ENCODE measurements at places on chromosomes 7 and 10. TPM values are rescaled to one million over a fixed set of nuclear protein-coding genes. Genes with fewer than 3 reads are reported as not detected.
A peak's percentile ranks its signal among the peaks of the same experiment; 100 is the strongest.

Gene CRTAC1
- 0.85 TPM for total RNA-seq

Gene PROSER2
- 0.34 TPM for total RNA-seq

Gene NPTX2
- total RNA-seq, result 0.96 TPM

Gene TWIST1
- total RNA-seq, result 3.0 TPM

Gene SLC26A4
- 0.15 TPM for total RNA-seq

Gene ALDH18A1
- total RNA-seq, result 11.9 TPM

DNA sequence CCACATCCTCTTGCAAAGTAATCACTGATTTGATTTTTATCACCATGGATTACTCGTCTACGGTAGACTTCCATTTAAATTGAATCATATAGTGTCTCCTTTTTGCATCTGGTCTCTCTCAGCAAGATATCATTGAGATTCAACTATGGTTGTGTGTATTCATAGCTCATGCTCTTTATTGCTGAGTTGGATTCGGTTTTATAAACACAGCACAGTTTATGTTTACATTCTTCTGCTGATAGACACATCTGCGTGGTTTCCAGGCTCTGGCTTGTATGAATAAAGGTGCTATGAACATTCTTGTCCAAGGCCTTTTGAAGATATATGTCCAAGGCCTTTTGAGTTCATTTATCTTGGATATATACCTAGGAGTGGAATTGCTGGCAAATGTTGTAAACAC lies 356.5 kb upstream of the CELF2 start:
- no peak overlapping the region for H3K4me3 ChIP-seq
- H3K36me3 ChIP-seq, result no peaks in the 10 kb centered on the region
- H3K27ac ChIP-seq, result no peak overlapping the region

- no peaks in the 10 kb centered on the region for H3K36me3 ChIP-seq
- peak within 1 kb of the TSS; percentile 94 for H3K27ac ChIP-seq
- H3K4me1 ChIP-seq, result peaks cover 66% of the 10 kb centered on the region
- H3K4me3 ChIP-seq, result peak within 1 kb of the TSS; percentile 74
- H3K27me3 ChIP-seq, result no peaks in the 10 kb centered on the region
Measured at GRCh38 chr10:75431180-75432111, at the start of gene LRMDA. TSS of gene LRMDA (plus strand) at chr10:75431624.

GRCh38 chr7:24885716-24886115 lies 94.3 kb downstream of the OSBPL3 start:
- no peaks in the 10 kb centered on the region for H3K27me3 ChIP-seq
- H3K36me3 ChIP-seq, result no peaks in the 10 kb centered on the region
- no peak overlapping the region for H3K4me3 ChIP-seq

- peaks cover 8% of the 10 kb centered on the region for H3K4me1 ChIP-seq
- H3K4me3 ChIP-seq, result no peak overlapping the region
- no peak overlapping the region for H3K27ac ChIP-seq
Measured at GRCh38 chr7:138962561-138963270, 18.5 kb downstream of the KIAA1549 start.

GRCh38 chr10:118590334-118590733 lies 5.1 kb downstream of the PRLHR start:
- no peak for DNase-seq
- no peaks in the 10 kb centered on the region for H3K36me3 ChIP-seq
- H3K4me1 ChIP-seq, result no peaks in the 10 kb centered on the region
- H3K27ac ChIP-seq, result no peak overlapping the region

DNA sequence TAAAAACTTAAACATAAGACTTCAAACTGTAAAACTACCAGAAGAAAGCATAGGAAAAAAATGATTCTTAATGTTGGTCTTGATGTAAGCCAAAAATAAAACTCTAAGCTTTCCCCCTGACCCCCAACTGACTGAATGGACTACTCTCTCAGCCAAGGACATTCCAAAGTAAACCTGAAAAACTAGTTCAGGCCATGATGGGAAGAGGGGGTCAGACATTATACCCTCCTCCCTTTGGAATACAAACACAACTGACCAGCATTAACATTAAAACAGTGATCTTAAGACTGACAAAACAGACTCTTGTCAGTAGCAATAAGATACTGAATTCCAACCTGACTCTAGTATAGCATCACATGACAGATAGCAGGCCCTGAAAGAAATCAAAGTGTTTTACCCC lies 13.5 kb upstream of the LRGUK start:
- DNase-seq, result no peak
- H3K27ac ChIP-seq, result no peak overlapping the region
- H3K4me3 ChIP-seq, result no peak overlapping the region

GRCh38 chr7:152574892-152575548 lies 100.9 kb downstream of the XRCC2 start:
- H3K36me3 ChIP-seq, result no peaks in the 10 kb centered on the region
- H3K27me3 ChIP-seq, result no peaks in the 10 kb centered on the region
- H3K4me1 ChIP-seq, result no peaks in the 10 kb centered on the region
- DNase-seq, result no peak
- H3K4me3 ChIP-seq, result no peak overlapping the region

DNA sequence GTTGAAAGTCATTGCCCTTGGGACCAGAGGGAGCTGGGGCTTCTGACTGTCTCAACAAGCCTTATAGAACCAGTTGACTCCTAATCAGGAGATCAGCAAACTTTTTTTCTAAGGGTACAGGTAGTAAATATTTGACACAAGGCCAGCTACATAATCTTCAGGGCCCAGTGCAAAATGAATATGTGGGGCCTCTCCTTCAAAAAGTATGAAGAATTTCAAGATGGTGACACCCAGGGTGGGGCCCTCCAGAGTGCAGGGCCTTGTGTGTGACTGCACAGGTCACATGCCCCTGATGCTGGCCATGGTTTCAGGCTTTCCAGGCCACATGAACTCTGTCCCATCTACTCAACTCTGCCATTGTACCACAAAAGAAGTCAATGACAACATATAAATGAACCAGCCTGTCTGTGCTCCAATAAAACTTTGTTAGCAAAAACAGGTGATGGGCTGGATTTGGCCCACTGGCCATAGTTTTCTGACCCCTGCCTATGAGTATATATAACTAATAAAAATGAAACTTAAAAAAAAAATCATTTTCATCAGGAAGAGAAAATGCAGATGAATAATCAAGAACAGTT lies 6.1 kb downstream of the MMRN2 start:
- peaks cover 19% of the 10 kb centered on the region for H3K36me3 ChIP-seq
- DNase-seq, result no peak
- peaks cover 62% of the 10 kb centered on the region for H3K4me1 ChIP-seq

DNA sequence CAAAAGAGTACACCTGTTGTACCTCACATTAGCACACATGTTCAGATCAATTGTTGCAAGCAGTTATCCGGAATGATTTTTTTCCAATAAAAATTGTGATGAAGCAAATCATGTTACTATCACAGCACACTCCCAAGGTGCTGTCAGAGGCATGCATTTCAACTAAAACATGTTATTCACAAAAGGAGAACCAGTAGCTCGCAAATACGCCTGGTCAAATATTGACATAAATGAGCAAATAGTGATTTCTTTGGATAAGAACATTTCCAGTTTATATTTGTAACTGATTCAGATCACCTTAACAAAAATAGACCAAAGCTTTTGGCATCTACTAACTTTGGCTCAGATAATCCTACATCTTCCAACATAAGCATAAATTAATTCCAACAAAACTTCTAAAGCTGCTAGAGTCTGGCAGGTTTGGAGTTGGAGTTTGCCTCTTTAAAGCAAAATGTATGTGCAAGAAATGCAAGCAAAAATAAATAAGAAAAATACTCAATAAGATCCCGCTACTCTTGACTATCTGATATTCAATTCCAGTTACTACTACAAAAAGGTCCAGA lies 208.0 kb downstream of the SFMBT2 start:
- no peak overlapping the region for H3K4me3 ChIP-seq
- no peak overlapping the region for H3K27ac ChIP-seq
- H3K4me1 ChIP-seq, result peaks cover 6% of the 10 kb centered on the region
- H3K27me3 ChIP-seq, result no peaks in the 10 kb centered on the region
- peaks cover 58% of the 10 kb centered on the region for H3K36me3 ChIP-seq

DNA sequence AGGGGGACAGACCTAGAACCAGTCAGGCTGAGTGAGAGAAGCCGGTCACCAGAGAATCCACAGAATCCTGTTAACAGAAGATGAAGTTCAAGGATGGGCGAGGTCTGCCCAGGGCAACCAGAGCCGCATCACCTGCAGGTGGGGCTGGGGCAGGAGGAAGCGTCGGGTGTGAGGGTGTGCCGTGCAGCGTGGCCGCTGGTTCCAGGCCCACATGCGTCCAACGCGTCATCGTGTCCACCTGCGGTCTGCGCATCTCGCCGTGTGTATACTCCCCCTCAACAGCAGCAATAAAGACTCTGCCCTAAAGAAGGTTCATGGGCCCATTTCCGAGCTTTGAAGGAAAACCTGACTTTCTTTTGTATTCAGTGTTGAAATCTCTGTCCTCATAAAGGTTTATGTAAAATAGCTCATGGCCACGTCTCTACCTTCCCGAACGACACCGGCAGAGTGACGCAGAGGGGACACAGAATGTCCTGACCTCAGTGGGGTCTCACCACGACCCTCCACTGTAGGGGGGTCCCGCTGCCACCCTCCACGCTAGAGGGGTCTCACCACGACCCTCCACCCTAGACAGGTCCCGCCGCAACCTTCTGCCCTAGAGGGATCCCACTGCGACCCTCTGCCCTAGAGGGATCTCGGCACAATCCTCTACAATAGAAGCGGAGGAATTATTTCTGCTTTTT lies 446.9 kb downstream of the PTPRN2 start:
- DNase-seq, result no peak
- H3K27ac ChIP-seq, result no peak overlapping the region
- H3K36me3 ChIP-seq, result no peaks in the 10 kb centered on the region
- H3K4me3 ChIP-seq, result no peak overlapping the region
- no peaks in the 10 kb centered on the region for H3K27me3 ChIP-seq

DNA sequence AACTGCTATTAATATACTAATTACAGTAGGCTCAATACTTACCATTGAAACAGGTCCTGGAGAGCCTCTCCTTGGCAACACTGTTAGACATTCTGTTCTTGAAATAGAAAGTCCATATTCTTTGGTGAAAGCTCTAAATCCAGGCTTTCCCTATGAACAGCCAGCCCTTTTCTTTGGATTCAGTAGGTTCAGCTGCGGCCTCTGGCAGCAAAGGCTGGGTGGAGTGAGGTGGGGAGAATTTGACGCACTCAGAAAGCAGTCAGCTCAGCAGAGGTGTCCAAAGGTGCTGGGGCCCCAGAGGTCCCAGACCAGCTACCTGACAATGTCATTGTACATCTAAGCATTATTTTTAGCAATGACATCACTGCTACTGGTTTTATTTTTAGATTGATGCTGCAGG lies 146.1 kb downstream of the GRK5 start:
- H3K4me1 ChIP-seq, result peaks cover 57% of the 10 kb centered on the region
- H3K36me3 ChIP-seq, result peaks cover 6% of the 10 kb centered on the region
- H3K27me3 ChIP-seq, result no peaks in the 10 kb centered on the region

DNA sequence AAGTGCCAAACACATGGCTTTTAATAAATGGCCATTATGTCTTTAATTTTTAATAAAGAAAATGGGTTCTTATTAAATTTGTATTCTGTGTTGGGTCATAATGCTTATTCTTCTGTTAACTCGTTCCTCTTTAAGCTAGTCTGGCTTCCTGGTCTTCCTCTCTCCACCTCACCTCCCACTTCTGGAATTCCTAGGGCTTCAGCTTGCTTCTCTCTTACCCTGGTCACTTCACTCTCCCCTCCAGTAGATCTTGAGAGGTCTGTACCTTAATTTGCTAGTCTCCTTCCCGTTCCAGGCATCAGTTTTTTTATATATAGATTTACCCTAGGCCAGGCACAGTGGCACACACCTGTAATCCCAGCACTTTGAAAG lies 111.2 kb downstream of the RALA start:
- no peak overlapping the region for H3K27ac ChIP-seq
- no peaks in the 10 kb centered on the region for H3K36me3 ChIP-seq
- no peaks in the 10 kb centered on the region for H3K27me3 ChIP-seq
- peaks cover 29% of the 10 kb centered on the region for H3K4me1 ChIP-seq
- H3K4me3 ChIP-seq, result no peak overlapping the region

GRCh38 chr10:75390178-75390577 lies 11.4 kb downstream of the ZNF503 start:
- H3K4me1 ChIP-seq, result no peaks in the 10 kb centered on the region
- H3K27me3 ChIP-seq, result peaks cover 4% of the 10 kb centered on the region
- DNase-seq, result no peak

DNA sequence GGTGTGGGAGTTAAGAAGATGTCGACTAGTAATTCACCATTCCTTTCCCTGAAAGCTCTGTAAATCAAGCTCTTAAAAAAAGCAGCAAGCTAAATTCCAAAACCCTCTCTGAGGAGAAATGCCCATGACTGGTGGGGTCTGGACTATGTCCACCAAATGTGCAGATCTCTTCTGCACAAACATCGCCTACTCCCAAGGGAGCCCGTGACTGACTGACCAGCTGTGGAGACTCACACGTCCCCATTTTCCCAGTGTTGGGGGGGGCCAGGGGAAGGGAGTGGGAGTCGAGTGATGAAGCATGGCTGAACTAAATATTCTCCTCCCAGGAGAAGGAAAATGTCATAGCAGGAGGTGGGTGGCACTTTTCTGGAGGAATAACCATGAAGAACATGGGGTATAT lies 164.1 kb upstream of the HPS1 start:
- no peaks in the 10 kb centered on the region for H3K36me3 ChIP-seq
- peaks cover 21% of the 10 kb centered on the region for H3K4me1 ChIP-seq
- H3K27ac ChIP-seq, result no peak overlapping the region
- no peak overlapping the region for H3K4me3 ChIP-seq
- peaks cover 13% of the 10 kb centered on the region for H3K27me3 ChIP-seq
- peak; percentile 54 for DNase-seq
